ENCODE measurements at places on chromosomes 16 and 17. TPM values are rescaled to one million over a fixed set of nuclear protein-coding genes. Genes with fewer than 3 reads are reported as not detected.

DNA sequence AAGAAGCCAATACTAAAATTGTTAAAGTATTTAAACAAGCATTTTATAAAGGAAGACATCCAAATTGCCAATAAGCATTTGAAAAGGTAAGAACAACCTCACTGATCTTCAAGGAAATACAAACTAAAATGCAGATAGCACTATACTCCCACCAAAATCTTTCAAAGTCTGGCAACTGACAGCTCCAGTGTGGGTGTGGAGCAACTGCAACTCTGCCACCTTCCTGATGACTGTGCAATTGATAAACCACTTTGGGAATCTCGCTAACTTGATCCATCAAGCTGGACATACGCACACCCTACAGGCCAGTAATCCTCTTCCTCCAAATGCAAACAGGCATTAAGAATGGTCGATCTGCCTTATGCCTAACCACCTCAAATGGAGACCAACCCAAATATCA is 31.9 kb downstream of the LITAFD start:
- no peak for ATAC-seq

GRCh38 chr16:9259914-9260608 is 168.6 kb downstream of the HAPSTR1 start:
- no peak for ATAC-seq

DNA sequence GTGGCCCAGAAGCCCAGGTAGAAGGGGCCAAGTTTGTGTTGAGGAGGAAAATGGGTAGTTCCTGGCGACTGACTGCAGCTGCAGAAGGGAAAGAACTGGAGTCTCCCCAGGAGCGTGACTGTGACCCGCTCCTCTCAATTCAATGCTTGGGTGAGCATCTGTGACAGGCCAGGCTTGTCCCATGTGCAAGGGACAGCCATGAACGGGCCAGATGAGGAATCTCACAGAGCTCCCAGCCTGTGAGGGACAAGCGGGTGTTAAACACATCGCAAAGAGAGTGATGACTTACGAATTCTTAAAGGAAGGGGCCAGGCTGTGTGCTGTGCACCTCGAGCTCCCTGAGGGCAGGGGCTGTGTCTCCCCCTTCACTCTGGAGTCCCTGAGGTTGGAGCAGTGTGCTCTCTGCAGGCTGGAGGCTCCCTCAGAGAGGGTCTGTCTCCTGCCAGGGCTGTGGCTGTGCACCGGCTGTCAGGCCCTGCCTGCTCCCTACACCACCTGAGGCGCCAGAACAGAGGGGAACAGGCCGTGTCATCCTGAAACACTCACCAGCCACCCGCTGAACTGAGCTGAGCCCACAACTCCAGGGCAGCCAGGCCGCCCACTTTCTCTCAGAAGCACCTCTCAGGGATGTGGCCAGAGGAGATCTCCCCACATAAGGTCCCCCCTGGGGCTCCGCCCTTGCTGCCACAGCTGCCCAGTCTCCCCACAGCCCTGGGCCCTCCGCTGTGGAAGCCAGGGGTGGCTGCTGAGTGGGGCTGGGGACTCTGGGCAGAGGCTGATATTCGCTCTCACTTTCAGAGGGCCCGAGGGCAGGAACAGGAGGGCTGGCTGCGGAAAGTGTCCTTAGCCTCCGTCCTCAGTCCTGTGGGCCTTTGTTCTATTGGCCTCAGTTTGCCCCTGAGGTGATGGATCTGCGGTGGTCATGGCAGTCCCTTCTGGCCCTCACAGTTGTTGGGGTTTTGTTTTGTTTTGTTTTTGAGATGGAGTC is 25.7 kb upstream of the NXPH3 start:
- ATAC-seq = no peak

DNA sequence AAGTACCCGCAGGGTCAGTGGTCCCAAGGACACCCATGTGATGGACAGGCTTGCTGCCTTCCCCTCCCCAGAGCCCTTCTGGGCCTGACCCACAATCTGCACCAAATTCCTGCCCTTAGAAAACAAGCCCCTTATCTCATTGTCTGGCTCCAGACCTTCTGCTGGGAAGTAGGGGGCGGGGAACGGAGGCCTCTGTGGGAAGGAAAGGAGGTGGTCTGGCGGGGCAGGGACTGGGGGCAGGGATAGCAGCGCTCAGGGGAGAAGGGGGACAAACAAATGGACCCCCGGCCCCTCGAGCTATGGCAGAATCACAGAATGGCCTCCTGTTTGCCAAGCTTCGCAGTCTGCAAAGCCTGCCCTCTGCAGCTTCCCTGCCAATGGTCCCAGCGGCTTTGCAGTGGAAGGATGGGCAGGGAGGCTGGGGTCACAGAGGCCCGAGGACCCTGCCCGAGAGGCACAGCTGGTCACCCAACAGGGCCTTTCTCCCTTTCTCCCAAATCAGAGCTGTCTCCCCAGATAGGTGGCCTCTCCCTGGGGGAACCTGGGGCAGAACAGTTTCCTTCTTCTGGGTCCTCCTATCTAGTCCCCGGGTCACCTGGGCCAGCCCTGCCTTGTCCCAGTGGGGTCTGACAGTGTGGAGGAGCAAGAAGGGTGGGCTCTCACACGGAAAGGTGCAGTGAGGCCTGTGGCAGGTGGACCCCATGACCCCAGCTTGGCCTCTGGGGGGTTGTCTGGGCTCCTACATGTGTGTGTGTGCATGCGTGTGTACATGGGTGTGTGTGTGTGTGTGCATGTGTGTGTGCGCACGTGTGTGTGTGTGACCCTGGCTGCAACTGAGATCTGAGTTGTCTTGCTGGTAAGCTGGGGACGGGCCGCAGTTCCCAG is 25.5 kb downstream of the TMEM235 start:
- ATAC-seq = no peak

GRAP gene
- 14.4 TPM for total RNA-seq

HSD17B2 gene
- total RNA-seq = not detected
